ENCODE measurements at places on chromosomes 12 and 14. TPM values are rescaled to one million over a fixed set of nuclear protein-coding genes. Genes with fewer than 3 reads are reported as not detected.

DNA sequence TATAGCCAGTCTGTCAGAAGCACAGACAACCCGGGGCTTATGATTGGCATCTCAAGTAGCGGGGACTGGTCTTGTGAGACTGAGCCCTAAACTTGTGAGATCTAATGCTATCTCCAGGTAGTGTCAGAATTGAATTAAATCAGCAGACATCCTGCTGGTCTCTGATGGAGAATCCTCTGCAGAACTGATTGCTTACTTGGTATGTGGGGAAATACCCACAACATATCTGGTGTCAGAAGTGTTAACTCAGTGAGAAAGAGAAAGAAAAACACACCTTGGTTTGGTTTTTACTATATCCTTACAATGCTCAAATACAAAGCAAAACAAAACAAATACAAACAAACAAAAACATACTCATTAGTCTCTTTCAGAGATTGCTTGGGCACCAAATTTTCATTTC lies 10.0 kb downstream of the SEL1L start:
- H3K36me3 ChIP-seq: peaks cover 5% of the 10 kb centered on the region
- H3K27ac ChIP-seq: no peak overlapping the region
- H3K27me3 ChIP-seq: no peaks in the 10 kb centered on the region
- H3K4me3 ChIP-seq: no peak overlapping the region
- no peak for DNase-seq
- H3K4me1 ChIP-seq: peaks cover 9% of the 10 kb centered on the region

Gene NKX2-1
- not detected for polyA plus RNA-seq

DNA sequence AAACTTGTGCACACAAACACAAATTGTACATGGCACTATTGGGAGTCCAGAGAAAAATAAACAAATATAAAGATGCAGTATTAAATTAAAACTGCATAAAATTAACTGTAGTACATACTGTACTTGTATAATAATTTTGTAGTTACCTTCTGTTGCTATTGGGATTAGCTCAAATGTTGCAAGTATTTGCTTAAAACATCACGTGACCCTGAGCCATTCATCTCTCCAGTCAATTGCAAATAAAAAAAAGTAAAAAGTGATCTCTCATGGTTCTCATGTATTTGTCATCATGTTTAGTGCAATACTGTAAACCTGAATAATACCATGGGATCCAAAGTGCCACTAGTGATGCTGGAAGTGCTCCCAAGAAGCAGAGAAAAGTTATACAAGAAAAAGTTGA lies 88.1 kb upstream of the NAV3 start:
- no peak for DNase-seq
- no peaks in the 10 kb centered on the region for H3K36me3 ChIP-seq
- no peak overlapping the region for H3K27ac ChIP-seq
- H3K4me1 ChIP-seq: no peaks in the 10 kb centered on the region
- no peak overlapping the region for H3K4me3 ChIP-seq
- no peaks in the 10 kb centered on the region for H3K27me3 ChIP-seq

Gene EML5
- 1.5 TPM for polyA plus RNA-seq

Measured in small intestine (tissue), 16 donors.